Activated naive CD8-positive, alpha-beta T cell treated with anti-CD3 and anti-CD28 coated beads, Interleukin-2, amount 10 ng/mL, durations not matched to agents 7 days and 5 days (primary cell): ENCODE measurements at places on chromosomes 12 and 14. TPM values are rescaled to one million over a fixed set of nuclear protein-coding genes. Genes with fewer than 3 reads are reported as not detected.

TTC9 gene
- 17.2 TPM for total RNA-seq

RDH12 gene
- total RNA-seq: not detected

BHLHE41 gene
- 0.36 TPM for total RNA-seq

PPP1R3E gene
- 51.7 TPM for total RNA-seq

EEA1 gene
- total RNA-seq: 15.4 TPM

PTPN6 gene
- total RNA-seq: 370 TPM

MYF5 gene
- not detected for total RNA-seq

MYH6 gene
- total RNA-seq: not detected

KRT82 gene
- not detected for total RNA-seq

LMNTD1 gene
- not detected for total RNA-seq

TMEM30B gene
- 1.6 TPM for total RNA-seq

PRKCH gene
- total RNA-seq: 318 TPM

CFAP54 gene
- 0.94 TPM for total RNA-seq

GUCY2C gene
- total RNA-seq: not detected

CIROP gene
- not detected for total RNA-seq

CCDC184 gene
- 0.58 TPM for total RNA-seq

TSPAN8 gene
- not detected for total RNA-seq

SLC6A13 gene
- 0.68 TPM for total RNA-seq

C12orf43 gene
- total RNA-seq: 16.1 TPM

RPS6KL1 gene
- 2.6 TPM for total RNA-seq

HELB gene
- total RNA-seq: 35.8 TPM

TUBA1C gene
- total RNA-seq: 168 TPM

WIF1 gene
- not detected for total RNA-seq

CARMIL3 gene
- total RNA-seq: 0.91 TPM

FANCM gene
- total RNA-seq: 17.7 TPM

RHOJ gene
- total RNA-seq: not detected

RPGRIP1 gene
- total RNA-seq: not detected

NDRG2 gene
- 17.1 TPM for total RNA-seq

PIWIL1 gene
- not detected for total RNA-seq

PRB3 gene
- total RNA-seq: not detected

ACRBP gene
- 8.8 TPM for total RNA-seq

GLS2 gene
- 5.2 TPM for total RNA-seq

RNASE1 gene
- total RNA-seq: 2.8 TPM

RNASE9 gene
- total RNA-seq: not detected

MGST1 gene
- total RNA-seq: 1.1 TPM

WSCD2 gene
- not detected for total RNA-seq

VTI1B gene
- total RNA-seq: 69.9 TPM

SOAT2 gene
- 10.4 TPM for total RNA-seq

ZBTB42 gene
- 6.7 TPM for total RNA-seq

AICDA gene
- not detected for total RNA-seq

TUBA1B gene
- total RNA-seq: 1,302 TPM

TMEM119 gene
- total RNA-seq: 0.48 TPM

BCL11B gene
- total RNA-seq: 99.5 TPM

CLEC4C gene
- total RNA-seq: not detected

PIP4P1 gene
- 45.8 TPM for total RNA-seq

DCN gene
- not detected for total RNA-seq

GPR65 gene
- total RNA-seq: 23.2 TPM

GALNT8 gene
- 0.33 TPM for total RNA-seq

SMIM41 gene
- not detected for total RNA-seq

AKAP5 gene
- total RNA-seq: 1.7 TPM

NRXN3 gene
- total RNA-seq: not detected
